ENCODE measurements at places on chromosomes 4 and X. TPM values are rescaled to one million over a fixed set of nuclear protein-coding genes. Genes with fewer than 3 reads are reported as not detected.
A peak's percentile ranks its signal among the peaks of the same experiment; 100 is the strongest.

The FGG gene
- total RNA-seq, result not detected

DNA sequence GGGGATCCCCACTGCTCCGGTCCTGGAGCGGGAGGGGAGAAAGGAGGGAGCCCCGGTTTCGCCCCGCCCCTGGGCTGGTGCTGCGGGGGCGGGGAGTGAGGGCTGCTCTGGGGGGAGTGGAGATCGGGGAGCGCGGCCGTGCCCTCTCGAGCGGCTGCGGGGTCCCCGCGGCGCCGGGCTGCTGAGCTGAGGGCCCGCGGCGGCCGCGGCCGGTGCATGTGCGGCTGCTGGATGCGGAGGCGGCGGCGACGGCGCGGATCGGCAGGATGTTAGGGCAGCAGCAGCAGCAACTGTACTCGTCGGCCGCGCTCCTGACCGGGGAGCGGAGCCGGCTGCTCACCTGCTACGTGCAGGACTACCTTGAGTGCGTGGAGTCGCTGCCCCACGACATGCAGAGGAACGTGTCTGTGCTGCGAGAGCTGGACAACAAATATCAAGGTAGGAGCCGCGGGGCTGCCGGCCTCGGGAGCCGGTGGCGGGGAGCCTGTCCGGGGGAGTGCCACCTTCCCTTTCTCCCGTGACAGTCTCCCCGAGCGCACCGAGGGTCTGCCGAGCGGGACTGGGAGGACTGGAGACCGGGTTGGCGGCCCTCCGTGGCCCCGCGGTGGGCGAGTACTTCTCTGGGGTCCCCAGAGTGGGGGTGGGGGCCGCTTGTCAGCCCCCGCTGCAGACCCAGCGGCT lies at the start of gene ING2:
Gene ING2, plus strand, starts transcription at position 129 of the 681 bp plus-strand sequence. Its CDS starts 138 bp downstream, at position 267.
- DNase-seq, result peak; percentile 91
- peak within 1 kb of the TSS; percentile 90 for H3K27ac ChIP-seq
- peaks cover 3% of the 10 kb centered on the region for H3K4me1 ChIP-seq
- no peaks in the 10 kb centered on the region for H3K36me3 ChIP-seq
- H3K27me3 ChIP-seq, result no peaks in the 10 kb centered on the region
- H3K4me3 ChIP-seq, result peak within 1 kb of the TSS; percentile 85

The PRRG1 gene
- total RNA-seq, result not detected

The ATP2B3 gene
- not detected for total RNA-seq

DNA sequence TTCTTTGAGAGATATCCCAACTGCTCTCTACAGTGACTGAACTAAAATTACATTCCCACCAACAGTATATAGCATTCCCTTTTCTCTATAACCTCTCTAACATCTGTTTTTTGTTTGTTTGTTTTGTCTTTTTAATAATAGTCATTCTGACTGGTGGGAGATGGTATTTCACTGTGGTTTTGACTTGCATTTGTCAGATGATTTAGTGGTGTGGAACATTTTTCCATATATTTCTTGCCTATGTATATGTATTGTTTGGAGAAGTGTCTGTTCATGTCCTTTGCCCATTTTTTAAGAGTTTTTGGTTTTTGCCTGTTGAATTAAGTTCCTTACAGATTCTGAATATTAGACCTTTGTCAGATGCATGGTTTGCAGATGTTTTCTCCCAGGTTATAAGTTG lies 9.0 kb downstream of the USO1 start:
- H3K4me1 ChIP-seq, result peaks cover 3% of the 10 kb centered on the region
- H3K27ac ChIP-seq, result no peak overlapping the region
- no peak for DNase-seq
- H3K27me3 ChIP-seq, result no peaks in the 10 kb centered on the region

The HNRNPDL gene
- 371 TPM for total RNA-seq

DNA sequence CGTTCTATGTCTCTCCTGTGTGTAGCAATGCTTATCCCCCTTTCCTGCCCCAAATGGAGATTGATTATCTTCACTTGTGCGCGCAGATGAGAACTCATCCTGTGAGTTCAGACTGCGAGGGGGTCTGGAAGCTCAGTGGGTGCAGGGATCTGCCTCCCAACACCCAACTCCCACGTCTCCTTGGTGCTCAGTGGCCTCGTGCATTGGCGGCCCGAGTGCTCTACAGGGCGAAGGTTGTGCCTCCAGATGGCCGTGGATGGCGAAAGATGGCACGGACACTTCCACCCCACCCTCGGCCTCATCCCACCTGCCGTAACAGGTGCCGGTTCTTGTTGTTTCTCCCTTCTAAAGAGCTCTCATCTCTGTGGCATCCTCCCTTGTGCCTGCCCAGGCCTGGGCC lies 45.1 kb upstream of the SORCS2 start:
- H3K27me3 ChIP-seq, result no peaks in the 10 kb centered on the region
- no peaks in the 10 kb centered on the region for H3K4me1 ChIP-seq
- no peak overlapping the region for H3K4me3 ChIP-seq
- no peak overlapping the region for H3K27ac ChIP-seq

GRCh38 chr4:123587983-123588494 lies 191.4 kb downstream of the SPRY1 start:
- no peak for DNase-seq
- H3K4me1 ChIP-seq, result peaks cover 12% of the 10 kb centered on the region
- no peaks in the 10 kb centered on the region for H3K36me3 ChIP-seq

The BEX3 gene
- 1.0 TPM for total RNA-seq

- H3K4me1 ChIP-seq, result no peaks in the 10 kb centered on the region
- no peak overlapping the region for H3K4me3 ChIP-seq
- no peaks in the 10 kb centered on the region for H3K27me3 ChIP-seq
- no peak for DNase-seq
- peaks cover 2% of the 10 kb centered on the region for H3K36me3 ChIP-seq
These were observed 107.2 kb downstream of the GPR143 start for GRCh38 chrX:9658409-9658808.

DNA sequence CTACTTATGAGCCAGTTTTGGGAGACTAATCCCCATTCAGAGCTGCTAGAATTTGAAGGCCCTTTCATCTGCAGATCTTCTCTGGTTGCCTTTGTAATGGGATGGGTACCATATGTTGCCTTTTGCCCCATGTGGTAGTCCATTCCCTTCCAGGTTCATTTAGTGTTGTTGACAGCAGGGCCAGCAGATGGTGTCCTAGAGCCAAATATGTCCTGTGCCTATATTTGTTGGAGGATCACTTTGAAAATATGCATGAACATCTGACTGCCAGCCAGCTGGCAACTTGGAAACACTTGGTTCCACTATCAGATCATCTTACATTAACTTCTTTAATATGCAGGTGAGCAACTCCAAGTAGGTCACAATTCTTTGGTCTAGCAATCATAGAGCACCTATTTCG lies 30.4 kb downstream of the CFAP299 start:
- DNase-seq, result peak; percentile 42
- peaks cover 2% of the 10 kb centered on the region for H3K27me3 ChIP-seq
- H3K27ac ChIP-seq, result no peak overlapping the region

Measured in natural killer cell (primary cell).